Chondrocyte (in vitro differentiated cells): ENCODE measurements at places on chromosomes 4 and X. TPM values are rescaled to one million over a fixed set of nuclear protein-coding genes. Genes with fewer than 3 reads are reported as not detected.

DNA sequence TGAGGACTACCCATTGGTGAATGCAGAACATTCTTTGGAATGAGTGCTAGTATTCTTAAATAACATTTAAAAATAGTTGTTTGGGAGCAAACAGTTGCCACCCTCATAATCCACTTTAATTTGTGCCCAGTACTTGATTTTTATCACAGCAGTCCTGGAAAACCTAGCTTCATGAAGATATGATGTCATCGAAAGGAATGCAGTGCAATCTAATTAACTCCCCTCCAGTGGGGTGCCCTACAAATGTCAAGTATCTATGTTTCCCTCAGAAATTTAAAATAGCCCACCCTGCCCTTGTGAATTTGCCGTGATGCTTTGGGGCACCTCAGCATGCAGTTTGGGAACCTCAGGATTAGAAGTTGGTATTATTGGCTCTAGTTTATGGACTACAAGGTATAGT lies 5.4 kb downstream of the RAB9A start:
- no peaks in the 10 kb centered on the region for H3K36me3 ChIP-seq
- peak overlapping the region; percentile 70 for H3K27ac ChIP-seq
- no peak overlapping the region for H3K4me3 ChIP-seq
- DNase-seq: no peak

HPRT1 gene
- total RNA-seq: 17.3 to 22.4 TPM (median 17.4 TPM) in 3 replicates

PAGE2 gene
- total RNA-seq: not detected in 3 replicates

- no peaks in the 10 kb centered on the region for H3K36me3 ChIP-seq
- no peak overlapping the region for H3K4me3 ChIP-seq
- H3K27ac ChIP-seq: no peak overlapping the region
- DNase-seq: peak; percentile 91
- H3K27me3 ChIP-seq: no peaks in the 10 kb centered on the region
- H3K4me1 ChIP-seq: peaks cover 23% of the 10 kb centered on the region
These were observed 143.9 kb downstream of the BCOR start for GRCh38 chrX:39953879-39954278.

RHOXF1 gene
- total RNA-seq: not detected in 3 replicates

- H3K4me3 ChIP-seq: no peak overlapping the region
- H3K36me3 ChIP-seq: no peaks in the 10 kb centered on the region
- H3K4me1 ChIP-seq: peaks cover 41% of the 10 kb centered on the region
- no peak for DNase-seq
- H3K27ac ChIP-seq: peak overlapping the region; percentile 66
- no peaks in the 10 kb centered on the region for H3K27me3 ChIP-seq
These were observed 115.7 kb upstream of the MAP3K15 start for GRCh38 chrX:19630776-19631707.

GTPBP6 gene
- total RNA-seq: 37.6 to 42.2 TPM (median 42.0 TPM) in 3 replicates

DCAF8L2 gene
- not detected in 3 replicates for total RNA-seq

- H3K27ac ChIP-seq: no peak overlapping the region
- H3K27me3 ChIP-seq: no peaks in the 10 kb centered on the region
- no peak overlapping the region for H3K4me3 ChIP-seq
- no peaks in the 10 kb centered on the region for H3K36me3 ChIP-seq
- peaks cover 18% of the 10 kb centered on the region for H3K4me1 ChIP-seq
These were observed 85.4 kb downstream of the GPRIN3 start for GRCh38 chr4:89222170-89222569.

DNA sequence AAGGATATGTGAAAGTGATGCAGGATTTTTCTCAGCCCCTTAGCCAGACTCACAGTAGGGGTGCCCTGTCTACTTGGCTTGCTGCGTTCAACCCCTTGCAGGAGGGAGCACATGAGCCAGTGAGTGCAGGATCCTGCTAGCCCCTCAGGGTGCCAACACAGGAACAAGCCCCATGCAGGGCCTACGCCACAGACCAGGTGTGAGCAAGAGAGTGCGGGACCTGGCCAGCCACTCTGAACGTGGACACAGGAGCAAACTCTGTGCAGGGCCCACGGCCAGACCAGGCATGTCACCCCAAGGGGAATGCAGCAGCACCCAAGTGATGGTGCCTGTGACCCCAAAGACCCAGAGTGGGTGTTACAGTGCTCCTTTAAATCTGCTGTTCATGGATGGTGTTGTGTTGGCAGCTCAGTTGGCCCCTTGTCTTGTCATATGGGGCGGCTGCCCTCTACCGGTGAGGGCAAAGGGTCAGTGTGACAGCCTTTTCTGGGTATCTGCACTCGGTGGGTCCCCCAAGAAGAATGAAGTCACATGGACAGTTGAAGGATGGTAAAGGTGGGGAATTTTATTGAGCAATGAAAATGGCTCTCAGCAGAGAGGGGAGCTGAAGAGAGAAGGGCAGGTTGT lies 188.4 kb upstream of the MAOA start:
- H3K4me3 ChIP-seq: no peak overlapping the region
- no peaks in the 10 kb centered on the region for H3K36me3 ChIP-seq
- no peak overlapping the region for H3K27ac ChIP-seq
- H3K4me1 ChIP-seq: no peaks in the 10 kb centered on the region

DNA sequence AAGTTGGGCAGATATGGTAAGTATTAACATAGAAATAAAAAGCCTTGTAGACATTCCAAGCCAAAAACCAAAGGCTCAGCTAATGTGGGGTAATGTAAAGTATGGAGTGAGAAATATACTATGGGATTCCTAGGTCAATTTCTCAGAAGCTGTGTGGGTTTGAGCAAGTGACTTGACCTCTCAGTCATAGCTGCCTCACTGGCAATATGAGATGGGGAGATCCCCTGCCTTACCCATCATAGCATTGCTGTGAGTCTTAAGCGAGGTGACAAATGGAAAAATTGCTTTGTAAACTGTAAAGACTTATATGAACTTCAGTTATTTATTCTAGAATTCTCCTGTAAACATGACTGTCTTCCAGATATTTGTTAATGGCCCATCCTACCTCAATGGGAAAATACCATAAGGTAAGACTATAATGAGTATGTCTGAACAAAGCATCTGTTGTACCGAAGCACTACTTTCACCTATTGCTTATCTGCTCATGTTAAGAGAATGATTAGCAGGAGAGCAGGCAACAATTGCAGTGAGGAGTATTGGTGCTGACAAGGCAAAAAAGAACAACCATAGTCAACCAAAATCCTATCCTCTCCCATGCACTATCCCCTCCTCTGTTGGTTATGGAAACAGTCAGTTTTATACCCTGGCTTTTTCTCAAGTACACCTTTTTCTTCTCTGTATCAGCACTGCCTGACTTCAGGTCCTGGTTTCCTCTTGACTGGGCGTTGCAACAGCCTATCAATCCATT lies 44.1 kb upstream of the TRPC3 start:
- peaks cover 36% of the 10 kb centered on the region for H3K27me3 ChIP-seq
- H3K36me3 ChIP-seq: no peaks in the 10 kb centered on the region
- DNase-seq: no peak

DNA sequence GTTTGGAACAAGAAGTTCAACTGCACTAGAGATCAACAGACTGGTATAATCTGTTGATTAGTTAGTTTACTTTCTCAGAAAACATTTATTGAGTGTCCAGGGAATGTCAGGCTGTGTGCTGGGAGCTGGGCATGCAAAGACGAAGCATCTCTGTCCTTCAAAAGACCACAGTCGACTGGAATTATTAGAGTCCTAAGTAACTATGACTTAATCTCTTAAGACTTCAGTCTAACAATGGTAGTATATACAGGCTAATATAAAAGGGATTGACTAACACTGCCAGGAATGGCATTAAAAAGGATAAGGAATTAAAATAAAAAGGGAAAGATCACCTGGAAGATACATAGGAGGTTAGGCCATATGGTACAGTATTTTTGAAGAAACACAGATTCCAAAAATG lies 128.7 kb downstream of the WDFY3 start:
- H3K4me1 ChIP-seq: peaks cover 7% of the 10 kb centered on the region
- no peak overlapping the region for H3K4me3 ChIP-seq
- DNase-seq: no peak
- no peaks in the 10 kb centered on the region for H3K27me3 ChIP-seq
- peaks cover 15% of the 10 kb centered on the region for H3K36me3 ChIP-seq

DNA sequence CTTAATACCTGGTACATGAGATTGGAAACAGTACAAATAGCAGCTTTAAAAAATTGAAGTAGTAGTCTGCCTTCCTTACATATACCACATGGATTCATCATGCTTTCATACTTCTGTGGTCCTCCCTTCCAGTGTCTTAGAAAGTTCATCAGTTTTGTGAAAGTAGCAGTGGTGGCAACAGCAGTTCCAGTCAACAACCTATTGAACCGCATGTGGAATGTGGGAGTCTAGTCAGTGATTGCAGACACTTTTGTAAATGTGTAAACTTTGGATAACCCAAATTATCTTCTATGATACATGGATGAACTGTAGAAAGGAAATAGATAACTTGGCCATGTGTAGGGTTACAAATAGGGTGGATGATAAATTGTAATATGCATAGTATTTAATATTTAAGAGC lies 34.1 kb downstream of the FNIP2 start:
- H3K4me1 ChIP-seq: peaks cover 14% of the 10 kb centered on the region
- no peaks in the 10 kb centered on the region for H3K36me3 ChIP-seq
- H3K27ac ChIP-seq: no peak overlapping the region
- no peak overlapping the region for H3K4me3 ChIP-seq

P2RY10 gene
- not detected in 3 replicates for total RNA-seq

ACOT9 gene
- 69.3 to 99.6 TPM (median 94.6 TPM) in 3 replicates for total RNA-seq
